CD4-positive, CD25-positive, alpha-beta regulatory T cell (primary cell): ENCODE measurements at places on chromosomes 2 and 18.

DNA sequence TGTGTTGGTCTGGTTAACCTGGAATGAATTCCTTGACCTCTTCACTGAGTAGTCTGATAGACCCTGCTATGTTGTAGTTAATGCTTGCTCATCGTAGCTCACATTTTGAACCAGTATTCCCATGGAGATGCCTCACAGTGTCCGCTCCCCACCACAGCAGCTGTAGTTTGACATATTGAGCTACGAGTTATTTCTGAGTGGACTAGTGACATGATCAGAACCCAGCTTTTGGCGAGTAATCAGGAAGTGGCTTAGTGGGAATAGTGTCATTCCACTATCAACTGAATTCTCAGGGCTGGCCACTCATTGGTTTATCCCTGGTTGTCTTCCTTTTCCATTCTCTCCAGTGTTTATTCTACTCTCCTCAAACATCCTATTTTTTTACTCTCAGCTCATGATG is 102.7 kb downstream of the MYO1B start:
- no peak for DNase-seq

DNA sequence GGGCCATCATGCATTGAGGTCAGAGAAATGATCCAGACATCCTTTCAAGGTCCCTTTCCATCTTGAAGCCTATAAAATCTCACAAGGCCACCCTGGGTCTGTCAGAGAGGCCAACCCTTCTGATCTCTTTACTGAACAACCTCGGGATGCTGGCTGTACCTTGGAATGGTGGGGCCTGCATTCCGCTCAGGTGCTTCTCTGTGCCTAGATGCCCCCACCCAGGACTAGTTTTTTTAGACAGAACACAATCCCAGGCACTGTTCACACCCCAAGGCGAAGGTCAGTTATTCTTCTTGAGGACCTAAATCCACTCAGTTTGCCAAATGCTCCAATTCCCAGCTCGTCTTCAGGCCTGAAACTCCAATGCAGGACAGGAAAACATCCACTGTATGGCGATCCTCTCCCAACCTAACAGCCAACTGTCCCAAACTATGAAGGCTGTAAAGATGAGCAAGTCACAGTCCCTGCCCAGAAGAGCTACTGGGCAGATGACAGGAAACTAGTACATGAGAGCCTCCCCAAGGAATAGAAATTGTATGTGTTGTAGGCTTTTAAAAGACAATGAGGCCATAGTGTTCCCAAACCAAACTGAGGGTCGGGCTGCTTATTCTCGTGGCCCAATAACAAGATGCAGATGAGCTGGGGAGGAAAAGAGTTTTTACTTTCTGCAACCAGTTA is 154.4 kb upstream of the ACAA2 start:
- DNase-seq, result no peak

DNA sequence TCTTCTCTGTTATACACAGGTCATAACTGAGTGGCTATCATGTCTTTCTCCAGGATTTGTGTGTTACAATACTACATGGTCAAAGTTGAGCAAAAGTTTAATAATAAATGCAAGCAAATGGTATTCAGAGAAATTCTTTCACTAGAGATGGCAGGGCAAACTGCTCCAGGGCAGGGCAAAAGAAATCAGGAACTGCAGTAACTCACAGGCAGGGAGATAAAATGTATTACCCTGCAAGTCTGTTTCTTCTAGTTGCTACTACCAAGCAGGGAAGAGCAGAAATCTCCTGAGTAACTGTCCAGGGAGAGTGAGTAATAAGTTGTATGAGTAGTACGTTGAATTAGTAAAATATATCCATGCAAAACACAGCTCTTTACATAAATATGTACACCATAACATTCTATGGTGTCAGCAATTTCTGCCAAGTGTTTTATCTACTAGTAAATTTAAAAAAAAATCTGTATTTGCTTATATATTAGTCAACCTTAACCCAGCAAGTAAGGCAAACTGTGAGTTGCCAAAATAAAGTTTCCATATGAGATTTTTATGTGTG is 404.1 kb downstream of the ZEB2 start:
- no peak for DNase-seq

- DNase-seq, result no peak
These were observed 114.2 kb downstream of the SRBD1 start for GRCh38 chr2:45496869-45497268.

- no peak for DNase-seq
These were observed 101.4 kb upstream of the PPP1CB start for GRCh38 chr2:28650266-28650584.

- DNase-seq, result no peak
These were observed 42.4 kb downstream of the THADA start for GRCh38 chr2:43553341-43553855.

DNA sequence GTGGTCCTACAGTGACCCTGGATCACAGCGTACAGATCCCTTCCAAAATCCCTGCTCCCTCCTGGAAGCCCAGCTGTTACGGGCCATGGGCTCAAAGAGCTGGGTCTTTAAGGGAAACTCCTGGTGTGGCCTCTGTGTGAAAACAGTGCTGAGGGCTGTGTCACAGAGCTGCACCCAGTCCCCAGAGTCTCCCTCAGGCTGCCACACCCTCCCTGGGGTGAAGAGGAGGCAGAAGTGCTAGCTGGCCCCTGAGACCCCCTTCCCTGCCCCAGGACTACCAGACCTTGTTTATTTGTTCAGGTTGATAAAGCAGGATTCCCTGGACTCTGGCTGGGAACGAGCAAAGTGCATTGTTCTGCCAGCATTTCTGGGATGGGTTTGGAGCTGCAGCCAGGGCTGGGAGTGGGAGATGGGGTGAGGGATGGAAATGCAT is 7.7 kb downstream of the ATOH8 start:
- no peak for DNase-seq

- DNase-seq, result no peak
These were observed at the start of gene SCYGR7 for GRCh38 chr2:227728035-227728434. SCYGR7 (plus strand) TSS chr2:227728335; CDS start chr2:227728335, 0 bp downstream.

GRCh38 chr2:10028407-10028987 is 14.9 kb upstream of the KLF11 start:
- no peak for DNase-seq

DNA sequence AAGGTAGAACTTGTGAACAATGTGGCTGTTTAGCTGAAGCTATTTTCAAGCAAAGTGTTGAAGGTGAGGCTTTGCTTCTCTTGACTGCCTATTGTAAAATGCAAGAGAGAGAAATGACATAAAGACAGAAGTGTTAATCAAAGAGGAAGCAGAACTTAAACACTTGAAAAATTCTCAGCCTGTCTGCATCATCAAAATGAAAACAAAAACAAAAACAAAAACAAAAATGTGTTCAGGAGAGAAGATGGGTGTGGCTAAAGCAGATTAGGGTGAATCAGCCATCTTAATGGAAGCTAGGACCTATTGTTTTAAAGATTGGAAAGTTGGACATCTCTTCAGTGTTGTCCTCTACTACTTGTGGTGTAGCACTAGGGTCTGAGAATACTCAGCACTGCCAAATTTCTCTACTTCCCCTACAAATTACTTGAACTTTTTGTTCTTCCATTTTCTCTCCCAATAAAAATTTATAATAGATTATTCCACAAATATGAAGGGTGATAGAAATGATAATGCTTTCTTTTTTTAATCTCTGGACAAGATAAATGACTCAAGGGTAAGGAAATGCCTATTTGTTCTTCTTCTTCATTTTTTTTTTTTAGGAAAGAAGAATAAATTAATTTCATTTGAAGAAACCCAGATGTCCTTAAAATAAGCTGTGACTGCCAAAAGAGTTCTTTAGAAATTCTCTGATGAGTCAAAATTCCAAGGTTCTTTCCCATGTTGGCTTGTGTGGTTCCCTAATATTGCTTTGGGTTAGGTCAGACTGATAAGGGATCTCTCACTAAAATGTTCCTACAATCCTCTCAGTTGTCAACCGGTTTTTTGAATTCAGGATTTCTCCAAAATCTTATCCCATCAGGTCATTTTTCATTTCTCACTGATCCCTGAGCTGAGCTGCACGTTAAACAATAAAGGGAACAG is 571.2 kb upstream of the ZEB2 start:
- DNase-seq, result no peak

GRCh38 chr2:10000541-10000940 is 42.8 kb upstream of the KLF11 start:
- DNase-seq, result no peak

DNA sequence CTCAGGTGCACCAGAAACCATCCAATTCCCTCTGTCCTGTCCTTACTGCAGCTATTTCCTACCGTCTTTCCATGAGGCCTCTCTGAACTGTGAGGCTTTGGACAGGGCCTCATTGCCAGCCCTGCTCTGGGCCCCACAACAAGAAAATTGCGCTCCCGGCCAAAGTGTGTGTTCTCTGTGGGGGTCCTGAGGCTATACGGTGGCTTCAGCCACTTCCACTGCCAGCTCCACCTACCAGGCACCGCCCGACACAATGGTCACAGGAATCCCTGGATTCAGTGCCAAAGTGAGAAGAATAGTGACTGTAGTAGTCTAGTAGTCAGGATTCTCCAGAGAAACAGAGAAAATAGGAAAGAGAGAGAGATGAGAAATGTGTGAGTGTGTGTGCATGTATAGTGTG is 140.2 kb downstream of the IRS1 start:
- DNase-seq, result no peak

GRCh38 chr2:207042841-207043240 is 103.5 kb downstream of the CPO start:
- DNase-seq, result no peak

- DNase-seq, result no peak
These were observed 9.1 kb upstream of the DSG3 start for GRCh38 chr18:31438402-31438801.

DNA sequence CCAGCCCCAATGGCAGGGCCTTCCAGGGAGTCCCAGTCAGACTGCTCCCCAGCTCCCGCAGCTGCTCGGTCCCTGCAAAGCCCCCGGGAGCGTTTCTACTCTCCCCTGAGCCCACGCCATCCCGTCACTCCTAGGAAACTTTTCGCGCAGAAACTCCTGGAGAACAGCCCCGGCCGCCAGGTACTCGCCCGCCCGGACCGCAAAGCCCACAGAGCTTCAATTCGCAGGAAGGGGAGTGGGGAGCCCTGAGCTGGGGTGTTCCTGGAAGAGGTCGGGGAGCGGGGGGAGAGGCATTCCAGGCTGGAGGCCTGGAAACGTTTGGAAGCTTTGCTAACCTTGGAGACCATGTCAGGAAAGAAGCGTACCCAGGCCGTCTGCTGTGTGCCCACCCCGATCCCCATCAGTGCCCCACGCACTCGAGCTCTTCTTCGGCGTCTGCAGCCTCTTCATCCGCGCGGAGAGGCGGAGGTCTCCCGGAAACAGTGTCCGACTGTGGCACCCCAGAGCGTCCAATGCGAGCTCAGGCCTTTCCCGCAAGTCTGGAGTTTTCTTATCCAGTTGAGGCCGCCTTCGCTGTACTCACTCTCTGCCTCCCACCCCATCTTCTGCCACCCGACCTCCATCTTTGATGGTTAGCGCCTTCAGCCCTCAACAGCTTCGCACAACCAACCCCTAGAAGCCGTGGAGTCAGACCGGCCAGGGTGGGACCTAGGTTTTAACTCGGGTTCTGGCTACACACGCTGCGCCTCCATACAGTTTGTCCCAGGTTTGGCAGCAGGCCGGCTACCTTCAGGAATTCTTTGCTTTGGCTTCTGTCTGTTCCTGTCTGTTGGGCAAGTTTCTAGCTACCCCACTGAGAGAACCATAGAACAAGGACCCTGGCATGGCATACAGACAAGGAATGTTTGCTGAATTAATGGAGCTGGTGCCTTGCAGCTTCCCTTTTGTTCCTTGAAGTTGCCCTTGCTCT is 3.7 kb downstream of the PCGF1 start:
- no peak for DNase-seq

DNA sequence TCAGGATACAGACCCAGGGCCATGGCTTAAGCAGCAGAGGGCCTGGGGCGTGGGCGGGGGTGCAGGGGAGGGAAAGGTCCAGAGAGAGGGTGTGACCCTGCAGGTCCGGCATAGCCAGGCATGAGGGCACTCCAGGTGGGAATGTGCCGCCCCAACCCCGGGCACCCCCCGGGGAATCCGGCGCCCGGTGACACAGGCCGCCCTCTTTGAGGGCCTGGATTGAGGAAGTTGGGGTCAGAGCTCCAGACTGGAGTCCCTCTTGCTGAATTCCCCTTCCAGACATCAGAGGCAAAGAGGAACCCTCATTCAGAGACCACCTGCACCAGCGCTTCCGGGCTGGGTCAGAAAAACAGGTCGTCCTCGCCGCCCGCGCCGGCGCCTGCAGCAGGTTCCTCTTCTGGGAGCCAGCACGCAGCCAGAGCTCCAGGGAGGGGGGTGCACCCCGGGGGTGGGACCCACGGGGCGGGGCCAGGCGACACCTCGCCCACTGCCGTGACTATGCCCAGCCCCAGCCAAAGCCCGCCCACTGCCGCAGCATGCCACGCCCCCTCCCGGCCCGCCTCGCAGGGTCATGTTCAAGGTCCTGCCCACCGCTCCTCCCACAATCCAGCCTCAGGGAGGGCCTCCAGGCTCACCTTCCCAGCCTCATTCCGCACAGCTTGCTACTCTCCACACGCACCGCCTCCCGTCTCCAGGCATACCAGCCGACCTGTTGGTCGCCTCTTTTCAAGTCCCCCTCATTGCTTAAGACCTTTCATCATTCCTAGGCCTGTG is 98.3 kb upstream of the ID2 start:
- DNase-seq, result peak; percentile 38

DNA sequence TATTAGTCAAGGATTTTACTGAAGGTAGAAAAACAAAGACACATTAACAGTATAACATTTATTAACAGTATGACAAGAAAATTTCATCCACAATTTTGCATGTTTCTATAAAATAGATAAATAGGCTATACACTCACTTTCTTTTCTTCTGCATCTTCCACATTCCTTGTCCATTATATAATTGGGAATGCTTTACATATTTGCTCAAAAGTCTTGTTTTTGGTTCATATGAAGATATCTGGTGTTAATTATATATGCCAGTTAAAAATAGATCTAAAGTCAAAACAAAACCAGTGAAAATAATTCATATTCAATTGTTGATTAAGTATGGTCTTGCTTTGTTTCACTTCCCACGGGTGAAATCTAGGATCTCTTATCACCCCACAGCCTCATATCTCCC is 53.4 kb downstream of the SERPINB7 start:
- no peak for DNase-seq

DNA sequence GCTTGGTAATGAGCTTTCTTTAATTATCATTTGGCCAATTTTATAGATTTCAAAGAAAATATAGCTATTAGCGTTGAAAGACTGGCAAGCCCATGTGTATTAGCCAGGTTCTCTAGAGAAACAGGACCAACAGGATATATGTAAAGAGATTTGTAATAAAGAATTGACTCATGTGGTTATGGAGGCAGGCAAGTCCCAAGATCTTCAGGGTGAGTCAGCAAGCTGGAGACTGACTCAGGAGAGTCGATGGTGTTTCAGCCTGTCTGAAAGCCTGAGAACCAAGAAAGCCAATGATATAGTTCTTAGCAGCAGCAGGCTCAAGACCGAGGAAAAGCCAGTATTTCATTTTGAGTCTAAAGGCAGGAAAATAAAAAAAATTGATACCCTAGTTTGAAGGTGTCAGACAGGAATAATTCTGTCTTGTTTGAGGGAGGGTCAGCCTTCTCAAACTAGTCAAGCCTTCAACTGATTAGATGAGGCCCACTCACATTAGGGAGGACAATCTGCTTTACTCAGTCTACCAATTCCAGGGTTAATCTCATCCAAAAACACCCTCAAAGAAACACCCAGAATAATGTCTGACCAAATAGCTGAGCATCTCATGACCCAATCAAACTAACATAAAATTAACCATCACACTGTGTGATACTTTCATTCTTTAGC is 78.3 kb upstream of the CRIM1 start:
- no peak for DNase-seq
